NCI-H1694 (cell line): ENCODE measurements at places on chromosomes 3 and 15.

DNA sequence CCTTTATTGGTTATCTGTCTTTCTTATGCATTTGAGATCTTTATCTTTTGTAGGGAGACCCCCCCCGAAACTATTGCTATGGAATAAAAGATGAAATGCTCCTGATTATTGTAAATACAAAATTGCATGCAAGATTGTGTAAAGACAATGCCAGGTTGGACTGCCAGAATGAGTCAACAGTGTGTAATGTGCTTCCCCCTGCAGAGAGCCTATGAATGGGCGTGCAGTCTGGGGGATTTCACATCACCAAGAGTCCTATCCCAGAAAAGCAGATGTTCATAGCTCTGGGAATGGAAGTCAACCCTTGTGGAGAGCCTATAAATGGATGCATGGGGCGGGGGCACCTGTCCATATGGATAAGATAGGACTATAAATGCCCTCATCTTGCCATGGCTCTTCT, 584.3 kb downstream of the NSUN3 start:
- no peak for DNase-seq

DNA sequence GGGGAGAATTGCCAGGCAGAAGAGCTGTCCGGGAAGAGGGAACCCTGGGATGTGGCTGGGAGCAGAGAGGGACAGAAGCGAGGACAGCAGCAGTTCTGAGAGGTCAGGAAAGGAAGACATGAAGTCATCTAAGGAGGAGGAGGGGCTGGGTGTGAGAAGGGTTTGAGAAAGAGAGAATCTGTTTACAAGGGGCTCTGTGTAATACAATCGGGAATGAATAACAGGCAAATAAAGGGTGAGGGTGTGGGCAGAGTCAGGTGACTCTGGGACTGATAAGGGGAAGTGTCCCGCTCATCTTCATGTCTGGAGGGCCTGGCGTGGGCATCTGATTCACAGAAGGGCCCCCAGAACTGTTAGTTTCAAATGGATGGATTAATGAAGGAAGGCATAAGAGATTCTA, 191.3 kb downstream of the XXYLT1 start:
- DNase-seq, result no peak

GRCh38 chr3:39443530-39443929, 23.9 kb upstream of the MOBP start:
- no peak for DNase-seq

GRCh38 chr3:128196647-128197046, 43.4 kb downstream of the EEFSEC start:
- DNase-seq, result no peak

DNA sequence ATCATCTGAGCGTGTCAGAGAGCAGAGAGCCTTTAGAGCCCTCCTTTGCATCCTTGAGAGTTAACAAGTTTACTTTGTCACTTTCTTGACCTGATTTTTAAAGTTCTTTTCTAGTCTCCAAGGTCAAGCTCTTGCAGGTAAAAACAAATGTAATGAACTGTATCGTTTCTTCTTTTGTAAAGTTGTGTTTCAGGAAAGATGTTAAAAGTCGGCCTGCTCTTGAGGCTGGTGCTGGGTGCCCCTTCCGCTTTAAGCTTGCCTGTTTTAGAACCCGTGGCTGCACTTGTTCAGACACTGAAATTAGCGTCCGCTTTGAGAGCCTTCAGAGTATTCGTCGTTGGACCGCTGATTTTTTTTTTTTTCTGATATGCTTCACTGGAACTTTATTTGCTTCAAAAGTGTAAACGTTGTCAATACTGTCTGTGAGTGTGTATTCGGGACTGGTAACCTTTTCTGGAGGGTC, 52.6 kb upstream of the ULK4 start:
- no peak for DNase-seq

DNA sequence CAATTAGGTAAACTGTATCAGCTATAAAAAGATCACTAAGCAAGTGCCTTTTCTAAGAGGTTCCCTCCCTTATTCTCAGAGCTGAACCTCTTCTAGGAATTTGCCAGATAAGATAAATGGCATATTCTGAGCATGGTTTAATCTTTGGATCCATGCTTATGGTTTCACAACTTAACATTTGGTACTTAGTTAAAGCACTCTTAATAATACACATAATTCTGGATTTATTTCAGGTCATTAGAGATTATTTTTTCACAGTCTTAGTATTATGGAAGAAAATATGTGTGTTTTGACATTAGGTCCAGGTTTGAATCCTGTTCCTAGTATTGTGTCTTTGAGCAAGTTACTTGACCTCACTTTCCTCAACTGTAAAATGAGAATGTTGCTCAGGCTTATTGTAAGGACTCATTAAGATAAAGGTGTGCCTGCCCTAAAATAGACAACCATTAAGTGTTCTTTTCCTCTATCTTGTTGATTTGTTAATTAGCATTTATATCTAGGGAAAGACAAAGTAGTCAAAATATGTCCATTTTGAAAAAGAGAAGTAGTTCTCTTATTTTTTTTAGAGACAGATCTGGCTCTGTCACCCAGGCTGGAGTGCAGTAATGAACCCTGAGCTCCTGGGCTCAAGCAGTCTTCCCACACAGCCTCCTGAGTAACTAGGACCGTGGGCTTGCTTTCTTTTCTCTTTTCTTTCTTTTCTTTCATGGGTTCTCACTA, 43.4 kb downstream of the TSC22D2 start:
- no peak for DNase-seq

- DNase-seq, result no peak
Observed at GRCh38 chr3:194075802-194076460, 60.0 kb upstream of the HES1 start.

DNA sequence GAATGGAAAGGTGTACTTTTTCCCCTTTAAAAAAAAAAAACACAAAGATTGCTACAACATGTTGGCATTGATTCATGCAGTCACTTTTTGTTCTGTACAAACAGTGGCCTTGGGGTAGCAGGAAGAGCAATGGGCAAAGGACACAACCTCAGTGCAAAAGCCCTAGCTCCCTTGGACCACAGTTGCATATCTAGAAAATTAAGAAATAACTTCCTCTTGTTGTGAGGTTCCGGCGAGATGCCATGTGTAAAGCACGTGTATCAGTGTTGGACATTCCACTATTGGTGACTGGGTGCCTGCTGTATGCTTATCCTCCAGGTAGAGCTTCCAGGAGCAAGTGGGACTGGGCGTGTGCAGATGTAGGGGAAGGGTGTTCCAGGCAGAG, 164.5 kb downstream of the THSD4 start:
- no peak for DNase-seq

GRCh38 chr15:68106656-68107055, 52.5 kb downstream of the PIAS1 start:
- DNase-seq, result no peak
